Stimulated activated CD4-positive, alpha-beta T cell treated with anti-CD3 and anti-CD28 coated beads, Interleukin-4, amount 100 ng/mL, for 24 hours (primary cell): ENCODE measurements at places on chromosomes 12 and 14.
A peak's percentile ranks its signal among the peaks of the same experiment; 100 is the strongest.

DNA sequence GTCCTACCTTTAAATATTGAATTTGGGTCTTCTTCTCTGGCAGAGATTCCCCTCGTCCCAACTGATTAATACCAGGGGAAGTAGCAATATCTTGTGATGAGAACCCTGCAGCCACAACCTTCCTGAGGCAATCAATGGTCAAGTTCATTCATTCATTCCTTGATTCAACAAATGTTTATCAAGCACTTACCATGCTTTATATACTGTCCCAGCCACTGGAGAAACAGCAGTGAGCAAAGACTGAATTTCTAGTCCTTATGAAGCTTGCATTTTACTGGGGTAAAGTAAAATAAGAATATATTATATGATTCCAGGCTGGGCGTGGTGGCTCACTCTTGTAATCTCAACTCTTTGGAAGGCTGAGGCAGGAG, 300 bp upstream of the GIT2 start:
- DNase-seq, result no peak

- no peak for DNase-seq
Observed at GRCh38 chr14:105430565-105430964, 10.9 kb downstream of the MTA1 start.

- no peak for DNase-seq
Observed at GRCh38 chr14:88516861-88517357, 37.9 kb downstream of the PTPN21 start.

DNA sequence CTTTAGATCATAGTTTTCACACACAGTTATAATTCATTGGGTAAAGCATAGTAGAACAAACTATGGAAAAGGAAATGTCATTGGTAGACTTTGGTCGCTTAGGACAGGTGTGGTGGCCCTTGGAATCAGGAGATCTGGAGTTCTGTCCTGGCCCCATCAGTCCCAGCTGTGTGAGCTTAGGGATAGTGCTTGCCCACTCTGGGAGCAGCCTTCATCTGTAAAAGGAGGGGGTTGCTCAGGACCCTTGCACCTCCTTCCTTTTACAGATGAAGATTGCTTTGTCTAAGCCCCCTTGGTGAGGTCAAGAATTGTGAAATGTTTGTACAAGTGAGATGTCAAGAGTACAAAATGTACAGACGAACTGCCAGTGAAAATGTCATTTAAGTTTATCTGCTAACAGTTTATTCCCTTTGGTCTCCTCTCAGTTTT, 93.2 kb downstream of the BORCS5 start:
- no peak for DNase-seq

GRCh38 chr12:91204421-91204820, 21.8 kb upstream of the DCN start:
- DNase-seq, result no peak

DNA sequence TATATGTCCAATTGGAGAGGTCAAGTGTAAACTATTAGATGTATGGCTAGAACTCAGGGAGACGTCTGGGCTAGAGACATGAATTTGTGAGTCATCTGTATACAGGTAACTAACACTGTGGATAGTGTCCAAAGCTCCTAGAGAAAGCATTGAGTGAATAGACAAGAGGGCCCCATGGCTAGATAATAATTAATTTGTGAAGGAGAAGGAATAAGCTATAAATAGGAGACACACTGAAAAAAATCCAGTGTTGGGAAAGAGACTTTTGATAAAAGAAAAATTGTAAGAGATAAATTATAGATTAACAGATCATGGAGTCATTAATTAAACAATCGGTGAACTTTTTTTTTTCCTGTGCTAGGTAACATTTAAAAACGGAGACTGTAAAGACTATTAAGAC, 326.6 kb upstream of the PRICKLE1 start:
- DNase-seq, result no peak

- peak; percentile 58 for DNase-seq
Observed at GRCh38 chr12:57166971-57167371, 19.6 kb upstream of the LRP1-AS start.

GRCh38 chr12:119325813-119326212, 8.7 kb upstream of the CCDC60 start:
- DNase-seq, result no peak

GRCh38 chr12:23060161-23060560, 435.2 kb downstream of the ETNK1 start:
- no peak for DNase-seq

- DNase-seq, result no peak
Observed at GRCh38 chr14:74029136-74029535, 10.0 kb downstream of the BBOF1 start.

- DNase-seq, result no peak
Observed at GRCh38 chr12:25785134-25785533, 173.3 kb upstream of the RASSF8 start.

GRCh38 chr12:56749359-56749758, 2.8 kb downstream of the PRIM1 start:
- DNase-seq, result no peak

GRCh38 chr12:24778486-24779304, 170.2 kb downstream of the BCAT1 start:
- DNase-seq, result no peak

DNA sequence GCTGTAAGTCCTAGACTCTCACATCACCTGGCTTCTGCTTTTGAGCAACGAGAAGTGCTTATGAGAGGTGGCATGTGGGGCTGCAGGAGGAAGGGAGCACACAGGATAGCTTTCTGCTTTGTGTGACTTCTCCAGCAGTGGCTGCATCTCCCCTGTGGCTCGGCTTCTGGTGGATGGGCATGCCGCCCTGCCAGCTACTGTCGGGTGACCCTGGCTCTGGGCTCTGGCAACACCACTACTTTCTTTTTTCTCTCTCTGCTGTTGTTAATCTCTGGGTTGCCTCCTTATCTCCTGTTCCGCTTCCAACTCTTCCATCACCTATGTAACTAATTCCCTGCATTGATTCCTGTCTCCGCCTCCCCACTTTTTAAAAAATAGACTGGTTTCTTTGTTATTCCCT, 209.1 kb upstream of the DAAM1 start:
- no peak for DNase-seq

DNA sequence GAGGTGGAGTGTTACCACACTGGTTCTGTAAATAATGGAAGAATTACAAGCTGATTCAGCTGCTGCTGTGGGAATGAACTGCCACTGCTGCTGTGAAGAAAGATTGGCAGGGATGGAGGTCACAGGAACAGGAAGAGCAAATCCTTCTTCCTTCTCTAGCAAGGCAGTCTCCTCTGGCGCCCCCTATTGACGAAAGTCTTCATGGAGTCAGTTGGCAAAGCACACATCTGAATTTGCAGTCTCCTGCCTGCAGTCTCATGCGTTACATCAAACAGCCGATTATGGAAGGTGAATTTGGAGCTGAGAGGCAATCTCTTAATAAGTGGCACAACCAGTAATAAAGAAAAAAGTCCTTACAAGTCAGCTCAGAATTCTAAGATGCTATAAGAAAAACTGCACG, 106.0 kb upstream of the TMTC1 start:
- peak; percentile 5 for DNase-seq

- DNase-seq, result no peak
Observed at GRCh38 chr12:128026696-128027574, 240.0 kb upstream of the TMEM132C start.

GRCh38 chr12:132593071-132593470, 17.3 kb downstream of the LRCOL1 start:
- no peak for DNase-seq

- no peak for DNase-seq
Observed at GRCh38 chr14:74907744-74908143, 15.3 kb downstream of the RPS6KL1 start.

- no peak for DNase-seq
Observed at GRCh38 chr12:57730336-57731067, 8.0 kb downstream of the AGAP2 start.

DNA sequence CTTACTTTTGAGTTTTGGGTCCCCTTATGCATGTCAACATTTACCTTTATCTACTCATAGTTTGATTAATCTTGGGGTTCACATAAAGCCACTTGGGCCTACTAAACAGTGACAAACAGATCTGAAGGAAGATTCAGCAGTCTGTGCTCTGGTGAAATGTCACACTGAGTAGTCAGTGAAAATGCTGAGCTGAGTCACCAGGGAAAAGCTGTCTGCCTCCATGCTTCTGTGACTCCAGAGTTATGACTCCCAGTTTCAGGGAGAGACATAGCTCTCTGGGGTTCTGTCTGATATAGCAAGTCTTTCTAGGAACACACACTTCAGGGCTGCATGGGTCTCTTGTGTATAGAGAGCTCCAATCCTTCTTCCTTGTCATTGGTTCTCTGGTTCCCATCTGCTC, 406.3 kb upstream of the FAR2 start:
- DNase-seq, result no peak

DNA sequence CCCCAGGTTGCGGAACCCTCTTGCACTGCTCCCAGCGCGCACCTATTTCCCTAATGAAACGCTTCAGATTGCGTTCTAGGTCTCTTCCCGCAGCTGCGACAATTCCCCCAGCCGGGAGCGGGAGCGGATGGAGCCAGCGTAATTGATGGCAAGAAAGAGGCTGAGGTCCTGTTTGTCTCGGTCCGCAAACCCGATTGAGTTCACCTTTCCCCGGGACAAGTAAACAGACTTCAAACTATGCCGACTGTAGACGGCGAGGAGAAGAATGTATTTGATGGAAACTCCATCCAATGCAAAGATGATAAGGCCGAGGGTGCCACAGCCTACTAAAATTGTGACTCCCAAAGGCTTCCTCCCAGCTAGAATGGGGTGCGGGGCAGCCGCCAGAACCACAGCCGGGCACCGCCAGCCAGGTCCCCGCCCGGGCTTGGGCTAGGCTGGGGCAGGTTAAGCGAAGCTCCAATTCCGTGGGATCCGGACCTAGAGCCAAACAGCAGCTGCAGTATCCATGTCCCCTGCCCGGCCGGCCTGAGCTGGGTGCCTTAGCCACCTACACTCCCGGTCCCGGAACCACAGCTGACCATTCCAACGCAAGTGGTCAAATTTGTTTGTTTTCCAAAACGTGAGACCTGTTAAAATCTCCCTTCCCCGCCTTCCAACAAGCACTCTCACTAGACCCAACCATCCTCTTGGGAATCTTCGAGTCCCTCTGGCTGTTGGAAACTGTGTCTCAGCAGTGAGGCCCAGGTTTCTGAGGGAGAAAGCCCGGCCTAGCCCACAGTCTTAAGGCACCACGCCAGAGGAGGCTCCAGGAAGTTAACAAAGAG, 5.5 kb downstream of the NKX2-1 start:
- DNase-seq, result no peak

GRCh38 chr14:61608245-61609165, 86.8 kb upstream of the HIF1A start:
- DNase-seq, result no peak

DNA sequence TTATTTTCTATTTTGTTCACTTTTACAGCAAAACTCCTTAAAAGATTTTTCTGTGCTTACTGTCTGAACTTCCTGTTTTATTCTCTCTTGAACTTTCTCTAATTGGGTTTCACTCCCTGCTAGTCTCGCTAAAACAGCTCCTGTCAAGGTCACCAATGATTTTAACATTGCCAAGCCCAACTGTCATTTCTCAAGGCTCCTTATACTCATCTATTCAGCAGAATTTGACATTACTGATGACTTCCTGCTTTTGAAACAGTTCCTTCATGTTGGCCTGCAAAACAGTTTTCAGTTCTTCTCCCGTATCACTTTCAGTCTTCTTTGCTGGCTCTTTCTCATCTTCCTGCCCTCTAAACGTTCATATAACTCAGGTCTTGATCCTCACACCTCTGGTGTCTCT, 268.5 kb upstream of the USP15 start:
- DNase-seq, result no peak

GRCh38 chr14:73463411-73463810, 5.1 kb upstream of the NUMB start:
- peak; percentile 50 for DNase-seq

GRCh38 chr14:47555333-47555732, 120.1 kb downstream of the MDGA2 start:
- no peak for DNase-seq

DNA sequence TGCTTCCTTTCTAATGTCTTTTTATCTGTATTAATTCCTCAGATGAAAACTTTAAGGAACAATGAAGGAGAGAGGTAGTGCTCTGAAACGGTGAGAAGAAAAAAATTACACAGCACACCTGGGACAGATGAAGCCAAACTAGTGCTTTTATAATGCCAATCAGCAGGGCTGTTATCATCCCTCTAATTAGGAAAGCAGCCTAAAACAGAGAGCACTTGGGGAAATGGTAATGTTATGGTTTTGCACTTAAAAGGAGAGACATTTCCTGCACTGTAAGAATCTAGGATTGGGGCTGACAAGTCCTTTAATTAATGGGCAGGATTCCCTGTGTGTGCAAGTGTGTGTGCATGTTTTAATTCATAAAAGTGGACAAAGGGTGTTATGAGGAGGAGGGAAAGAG, 4.8 kb upstream of the LMO3 start:
- no peak for DNase-seq

GRCh38 chr12:102169922-102170621, 27.6 kb downstream of the PMCH start:
- peak; percentile 4 for DNase-seq

GRCh38 chr12:93130366-93131054, 201.4 kb upstream of the EEA1 start:
- DNase-seq, result no peak

- DNase-seq, result no peak
Observed at GRCh38 chr12:62211510-62211909, 48.7 kb upstream of the USP15 start.

- no peak for DNase-seq
Observed at GRCh38 chr14:31920989-31921650, 156.0 kb upstream of the ARHGAP5 start.

DNA sequence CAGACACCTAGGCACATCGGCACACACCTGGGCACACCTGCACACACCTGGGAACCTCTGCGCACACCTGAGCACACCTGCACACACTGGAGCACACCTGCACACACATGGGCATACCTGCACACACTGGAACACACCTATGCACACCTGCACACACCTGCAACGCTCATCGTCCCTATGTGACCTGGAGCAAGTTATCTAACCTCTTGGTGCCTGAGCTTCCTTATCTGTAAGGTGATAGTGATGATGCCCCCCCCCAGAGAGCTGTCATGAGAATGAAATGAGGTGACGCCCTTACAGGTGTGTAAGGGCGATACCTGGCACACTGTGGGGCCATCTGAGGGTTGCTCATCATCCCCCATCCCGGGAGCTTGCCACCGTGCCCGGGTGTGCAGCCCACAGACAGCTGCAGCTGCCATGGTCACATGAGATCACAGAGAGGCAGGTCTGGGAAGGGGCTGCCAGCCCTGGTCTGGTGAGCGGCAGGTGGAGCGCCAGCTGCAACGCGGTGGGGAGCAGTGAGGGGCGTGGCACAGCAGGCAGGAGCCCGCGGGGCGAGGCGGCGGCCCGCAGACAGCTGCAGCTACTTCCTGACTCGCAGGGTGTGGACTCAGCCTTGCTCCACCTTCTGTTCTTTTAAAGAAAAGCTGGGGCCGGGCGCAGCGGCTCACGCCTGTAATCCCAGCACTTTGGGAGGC, 59.9 kb upstream of the FBRSL1 start:
- DNase-seq, result peak; percentile 49
